ENCODE measurements at places on chromosomes 2 and 18. TPM values are rescaled to one million over a fixed set of nuclear protein-coding genes. Genes with fewer than 3 reads are reported as not detected.

The REG1B gene
- total RNA-seq = 1.7 TPM

The CRYGD gene
- total RNA-seq = not detected

The TUBA4B gene
- not detected for total RNA-seq

The CYP20A1 gene
- total RNA-seq = 30.4 TPM

The CSRNP3 gene
- total RNA-seq = not detected

The VIL1 gene
- 0.24 TPM for total RNA-seq

The LIMS4 gene
- total RNA-seq = 0.24 TPM
